Activated CD8-positive, alpha-beta T cell treated with anti-CD3 and anti-CD28 coated beads, Interleukin-2, amount 10 ng/mL, durations not matched to agents 7 days and 5 days (primary cell): ENCODE measurements at places on chromosomes 13 and 19. TPM values are rescaled to one million over a fixed set of nuclear protein-coding genes. Genes with fewer than 3 reads are reported as not detected.

- H3K27me3 ChIP-seq: no peaks in the 10 kb centered on the region
- no peaks in the 10 kb centered on the region for H3K36me3 ChIP-seq
- no peak for DNase-seq
- no peak overlapping the region for H3K4me3 ChIP-seq
- no peaks in the 10 kb centered on the region for H3K4me1 ChIP-seq
Measured at GRCh38 chr13:32139251-32139650, 107.7 kb downstream of the FRY start.

GRCh38 chr19:1167687-1168571 is 6.1 kb downstream of the SBNO2 start:
- H3K4me3 ChIP-seq: no peak overlapping the region
- peaks cover 18% of the 10 kb centered on the region for H3K36me3 ChIP-seq
- H3K27ac ChIP-seq: no peak overlapping the region

- H3K36me3 ChIP-seq: no peaks in the 10 kb centered on the region
- peaks cover 5% of the 10 kb centered on the region for H3K27me3 ChIP-seq
- DNase-seq: no peak
- H3K27ac ChIP-seq: no peak overlapping the region
- H3K4me3 ChIP-seq: no peak overlapping the region
Measured at GRCh38 chr13:44163108-44163507, 210.5 kb upstream of the SERP2 start.

- DNase-seq: no peak
- H3K27me3 ChIP-seq: no peaks in the 10 kb centered on the region
- peaks cover 38% of the 10 kb centered on the region for H3K36me3 ChIP-seq
- no peak overlapping the region for H3K4me3 ChIP-seq
- H3K27ac ChIP-seq: no peak overlapping the region
Measured at GRCh38 chr19:42403586-42403985, 13.5 kb upstream of the CNFN start.

GRCh38 chr13:30798776-30799355 is 63.5 kb downstream of the ALOX5AP start:
- peaks cover 48% of the 10 kb centered on the region for H3K4me1 ChIP-seq
- no peak overlapping the region for H3K4me3 ChIP-seq
- peaks cover 3% of the 10 kb centered on the region for H3K36me3 ChIP-seq
- H3K27me3 ChIP-seq: no peaks in the 10 kb centered on the region
- DNase-seq: no peak
- H3K27ac ChIP-seq: no peak overlapping the region

ABHD8 gene
- total RNA-seq: 8.9 TPM

GRCh38 chr19:43425567-43426392 is 11.1 kb downstream of the TEX101 start:
- H3K27me3 ChIP-seq: peaks cover 2% of the 10 kb centered on the region
- H3K4me3 ChIP-seq: no peak overlapping the region
- H3K36me3 ChIP-seq: no peaks in the 10 kb centered on the region
- DNase-seq: no peak
- H3K4me1 ChIP-seq: peaks cover 4% of the 10 kb centered on the region
- no peak overlapping the region for H3K27ac ChIP-seq

- DNase-seq: no peak
- H3K27ac ChIP-seq: no peak overlapping the region
- no peak overlapping the region for H3K4me3 ChIP-seq
Measured at GRCh38 chr13:51913421-51914136, 51.8 kb downstream of the CCDC70 start.

DNA sequence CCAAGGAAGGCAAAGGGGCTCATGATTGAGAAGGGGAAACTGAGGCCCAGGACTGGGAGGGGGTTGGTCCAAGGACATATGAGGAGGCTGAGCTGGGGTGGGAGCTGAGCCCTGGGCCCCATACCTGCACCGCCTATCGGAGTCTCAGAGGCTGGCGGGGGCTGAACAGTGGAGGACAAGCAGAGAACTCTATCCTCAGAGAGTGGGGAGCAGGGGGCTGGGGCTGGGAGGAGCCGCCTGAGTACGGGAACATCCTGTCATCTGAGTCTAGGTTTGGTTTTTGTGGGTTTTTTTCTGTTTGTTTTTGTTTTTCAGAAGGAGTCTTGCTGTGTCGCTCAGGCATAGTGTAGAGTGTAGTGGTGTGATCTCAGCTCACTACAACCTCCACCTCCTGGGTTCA is 6.2 kb downstream of the ARRDC2 start:
- peak overlapping the region; percentile 87 for H3K27ac ChIP-seq
- H3K27me3 ChIP-seq: no peaks in the 10 kb centered on the region
- peaks cover 44% of the 10 kb centered on the region for H3K36me3 ChIP-seq
- peaks cover 55% of the 10 kb centered on the region for H3K4me1 ChIP-seq
- DNase-seq: peak; percentile 57

DNA sequence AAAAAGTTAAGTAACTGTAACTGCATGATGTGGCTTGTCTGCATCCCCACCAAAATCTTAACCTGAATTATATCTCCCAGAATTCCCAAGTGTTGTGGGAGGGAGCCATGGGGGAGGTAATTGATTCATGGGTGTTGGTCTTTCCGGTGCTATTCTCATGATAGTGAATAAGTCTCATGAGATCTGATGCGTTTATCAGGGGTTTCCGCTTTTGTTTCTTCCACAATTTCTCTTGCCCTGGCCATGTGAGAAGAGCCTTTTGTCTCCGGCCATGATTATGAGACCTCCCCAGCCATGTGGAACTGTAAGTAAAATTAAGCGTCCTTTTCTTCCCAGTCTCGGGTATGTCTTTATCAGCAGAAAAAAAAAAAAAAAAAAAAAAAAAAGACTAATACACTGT is 385.8 kb downstream of the SLITRK1 start:
- no peak overlapping the region for H3K27ac ChIP-seq
- no peaks in the 10 kb centered on the region for H3K4me1 ChIP-seq
- H3K27me3 ChIP-seq: no peaks in the 10 kb centered on the region
- DNase-seq: no peak
- no peaks in the 10 kb centered on the region for H3K36me3 ChIP-seq

GRCh38 chr19:28846094-28846812 is 366.7 kb downstream of the UQCRFS1 start:
- H3K4me1 ChIP-seq: no peaks in the 10 kb centered on the region
- no peaks in the 10 kb centered on the region for H3K27me3 ChIP-seq

GRCh38 chr19:41030651-41031050 is 39.6 kb downstream of the CYP2B6 start:
- H3K36me3 ChIP-seq: no peaks in the 10 kb centered on the region
- no peak overlapping the region for H3K4me3 ChIP-seq
- no peak overlapping the region for H3K27ac ChIP-seq
- no peak for DNase-seq
- peaks cover 4% of the 10 kb centered on the region for H3K4me1 ChIP-seq

DNA sequence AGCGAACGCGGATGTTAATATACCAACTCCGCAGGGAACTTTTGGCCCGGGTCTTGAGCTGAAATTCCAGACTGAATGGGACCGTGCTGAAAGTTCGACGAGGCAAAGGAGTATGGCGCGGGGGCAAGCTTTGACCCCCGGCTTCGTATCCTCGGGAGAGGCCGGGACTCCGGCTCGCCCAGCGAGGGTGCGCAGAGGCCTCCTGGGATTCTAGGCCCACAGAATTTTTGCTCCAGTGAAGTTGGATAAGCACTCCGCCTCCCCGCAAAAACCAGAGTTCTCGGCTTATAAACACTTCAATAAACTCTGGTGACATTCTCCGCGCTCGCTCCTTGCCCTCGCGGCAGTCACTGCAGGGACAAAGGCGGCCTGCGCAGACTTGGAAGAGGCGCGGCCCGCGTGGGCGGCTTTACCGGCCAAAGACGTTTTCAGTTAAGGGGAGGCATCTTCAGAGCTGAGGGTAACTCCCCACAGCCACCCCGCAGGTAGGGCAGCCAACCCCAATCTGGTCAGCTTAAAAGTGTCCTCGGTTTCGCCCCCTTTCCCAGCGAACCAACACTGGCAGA is 112.6 kb downstream of the KCNRG start:
- DNase-seq: no peak
- H3K4me3 ChIP-seq: peak overlapping the region; percentile 8
- H3K4me1 ChIP-seq: peaks cover 72% of the 10 kb centered on the region
- no peak overlapping the region for H3K27ac ChIP-seq
- H3K27me3 ChIP-seq: peaks cover 42% of the 10 kb centered on the region

ZNF547 gene
- 4.4 TPM for total RNA-seq

DNA sequence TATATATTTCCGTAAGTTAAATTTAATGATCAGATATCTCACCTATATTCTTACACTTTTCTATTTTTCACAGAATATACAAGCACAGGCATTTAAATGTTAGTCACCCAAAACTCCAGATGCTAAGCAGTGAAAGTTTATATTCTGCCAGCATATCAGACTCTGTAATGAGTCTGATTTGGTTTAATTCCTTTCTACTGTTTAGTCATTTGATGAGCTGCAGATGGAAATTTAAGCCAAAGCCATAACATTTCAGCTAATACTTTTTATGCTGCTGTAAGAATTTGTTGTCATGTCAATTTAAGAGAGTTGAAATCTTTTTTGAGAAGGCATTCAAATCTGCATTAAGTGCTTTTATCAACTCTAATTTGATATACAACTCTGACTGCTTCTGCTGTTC is 8.0 kb downstream of the FRY start:
- no peak overlapping the region for H3K27ac ChIP-seq
- H3K27me3 ChIP-seq: peaks cover 6% of the 10 kb centered on the region
- peaks cover 14% of the 10 kb centered on the region for H3K4me1 ChIP-seq
- DNase-seq: no peak

GRCh38 chr13:40999416-40999815 is 19.7 kb downstream of the ELF1 start:
- DNase-seq: no peak
- H3K4me3 ChIP-seq: no peak overlapping the region
- no peak overlapping the region for H3K27ac ChIP-seq
- H3K36me3 ChIP-seq: peaks cover 61% of the 10 kb centered on the region
- no peaks in the 10 kb centered on the region for H3K27me3 ChIP-seq
- peaks cover 76% of the 10 kb centered on the region for H3K4me1 ChIP-seq

TBXA2R gene
- total RNA-seq: 2.8 TPM

DNA sequence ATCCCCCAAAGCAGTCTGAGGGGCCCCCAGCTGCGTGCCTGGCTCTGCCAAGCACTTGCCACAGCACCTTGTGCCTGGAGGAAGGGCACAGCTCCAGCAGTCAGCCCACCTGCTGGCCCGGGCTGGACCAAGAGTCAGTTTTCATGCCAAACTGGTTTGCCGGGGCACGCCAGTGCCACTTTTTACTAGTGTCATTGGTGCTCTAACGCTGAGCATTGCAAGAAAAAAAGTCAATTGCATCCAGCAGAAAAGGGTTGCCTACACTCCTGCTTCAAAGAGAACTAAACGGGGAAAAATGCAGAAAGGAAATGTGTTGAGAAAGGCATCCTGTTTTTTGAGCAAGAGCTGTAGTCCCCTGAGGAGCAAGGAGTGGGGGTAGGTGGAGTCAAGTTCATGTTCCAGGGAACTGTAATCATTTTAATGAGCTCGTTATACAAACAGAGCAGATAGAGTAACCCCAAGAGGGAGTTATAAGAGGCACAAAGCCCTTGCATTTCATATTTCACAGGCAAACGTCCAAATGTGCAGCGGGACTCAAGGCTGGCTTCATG is 68.4 kb downstream of the F2RL3 start:
- no peak overlapping the region for H3K27ac ChIP-seq
- no peak for DNase-seq
- peaks cover 4% of the 10 kb centered on the region for H3K27me3 ChIP-seq
- H3K4me1 ChIP-seq: no peaks in the 10 kb centered on the region
- H3K36me3 ChIP-seq: no peaks in the 10 kb centered on the region
- no peak overlapping the region for H3K4me3 ChIP-seq

DNA sequence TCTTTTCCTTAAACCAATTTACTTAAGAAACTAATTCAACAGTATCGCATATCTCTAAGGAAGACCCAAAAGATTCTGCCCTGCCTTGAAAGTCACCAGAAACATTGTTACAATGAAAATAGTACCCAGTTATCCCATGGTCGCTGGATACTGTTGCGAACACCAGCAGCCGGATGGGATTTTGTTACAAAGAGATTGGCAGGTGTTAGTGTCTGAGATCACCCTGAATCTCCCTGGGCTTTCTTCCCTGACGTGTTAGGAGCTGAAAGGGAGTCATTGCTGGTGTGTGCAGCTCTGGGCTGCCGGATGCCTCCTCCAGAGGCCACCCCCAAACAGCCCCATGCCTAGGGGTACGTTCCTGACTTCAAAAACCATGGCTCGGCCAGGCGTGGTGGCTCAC is 38.2 kb downstream of the PTPRS start:
- no peaks in the 10 kb centered on the region for H3K4me1 ChIP-seq
- no peak overlapping the region for H3K4me3 ChIP-seq
- no peak overlapping the region for H3K27ac ChIP-seq
- no peaks in the 10 kb centered on the region for H3K36me3 ChIP-seq

GRCh38 chr19:19594381-19594780 is 24.1 kb downstream of the PBX4 start:
- peaks cover 81% of the 10 kb centered on the region for H3K4me1 ChIP-seq
- peak overlapping the region; percentile 28 for H3K27ac ChIP-seq
- H3K4me3 ChIP-seq: no peak overlapping the region
- no peak for DNase-seq
